ENCODE measurements at places on chromosomes 11 and 22.
A peak's percentile ranks its signal among the peaks of the same experiment; 100 is the strongest.

GRCh38 chr22:39244496-39245129, at the start of gene PDGFB:
Gene PDGFB (minus strand): TSS chr22:39244982. CDS start chr22:39243963, 1,019 bp downstream.
- peak; percentile 31 for DNase-seq

- DNase-seq, result no peak
Measured at GRCh38 chr11:120712014-120712413, 200.5 kb downstream of the GRIK4 start.

DNA sequence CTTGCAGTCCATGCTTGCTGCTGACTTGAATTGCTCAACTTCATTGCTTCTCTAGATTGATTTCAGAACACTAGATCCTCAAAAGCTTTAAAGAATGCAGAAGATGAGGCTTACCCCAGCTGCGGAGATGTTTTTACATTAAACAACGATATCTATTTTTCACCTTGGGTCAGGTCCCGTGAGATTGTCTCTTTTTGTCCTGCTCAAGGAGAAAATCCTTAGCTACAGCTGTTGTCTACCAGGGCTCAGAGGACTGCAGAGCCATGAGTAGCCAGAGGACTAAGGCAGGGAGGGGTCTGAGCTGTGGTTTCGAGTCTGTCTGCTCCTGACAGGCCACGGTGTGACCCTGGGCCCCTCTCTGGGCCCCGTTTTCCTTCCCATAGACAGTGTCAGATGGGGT, 51.4 kb downstream of the PKNOX2 start:
- DNase-seq, result no peak

GRCh38 chr11:108865406-108865805, 200.5 kb downstream of the DDX10 start:
- no peak for DNase-seq

DNA sequence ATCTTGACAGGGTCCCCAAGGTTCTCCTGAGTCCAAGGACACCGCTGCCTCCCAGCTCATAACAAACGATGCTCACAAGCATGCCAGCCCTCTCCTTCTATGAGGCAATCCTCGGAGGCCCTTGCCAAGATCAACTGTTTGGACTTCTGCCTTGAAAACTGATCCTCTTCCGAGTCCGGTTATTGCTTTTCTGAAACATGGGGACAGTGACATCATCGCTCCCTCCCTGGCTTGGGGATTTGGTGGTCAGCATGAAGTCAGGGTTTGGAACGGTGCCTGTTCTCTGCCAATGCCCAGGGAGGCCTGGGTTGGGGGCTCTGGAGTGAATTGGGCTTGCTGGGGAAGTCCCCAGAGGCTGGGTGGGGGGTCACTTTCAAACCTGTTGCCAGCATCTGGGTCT, 149.3 kb downstream of the FBXO7 start:
- peak; percentile 84 for DNase-seq

DNA sequence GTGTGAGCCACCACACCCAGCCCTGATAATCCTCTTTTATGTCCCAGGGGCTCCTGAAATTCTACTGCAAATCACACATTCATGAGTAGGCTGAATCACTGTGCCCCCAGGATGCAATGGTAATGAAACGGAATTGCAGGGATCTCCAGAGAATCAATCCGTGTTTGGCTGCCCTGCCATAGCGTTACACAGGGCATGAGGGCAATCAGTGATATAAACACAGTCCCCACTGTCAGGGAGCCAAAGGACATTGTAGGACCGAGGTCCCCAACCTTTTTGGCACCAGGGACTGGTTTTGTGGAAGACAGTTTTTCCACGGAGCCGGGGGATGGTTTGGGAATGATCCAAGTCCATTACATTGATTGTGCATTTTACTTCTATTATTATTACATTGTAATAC, 9.0 kb upstream of the PLA2G6 start:
- DNase-seq, result no peak

DNA sequence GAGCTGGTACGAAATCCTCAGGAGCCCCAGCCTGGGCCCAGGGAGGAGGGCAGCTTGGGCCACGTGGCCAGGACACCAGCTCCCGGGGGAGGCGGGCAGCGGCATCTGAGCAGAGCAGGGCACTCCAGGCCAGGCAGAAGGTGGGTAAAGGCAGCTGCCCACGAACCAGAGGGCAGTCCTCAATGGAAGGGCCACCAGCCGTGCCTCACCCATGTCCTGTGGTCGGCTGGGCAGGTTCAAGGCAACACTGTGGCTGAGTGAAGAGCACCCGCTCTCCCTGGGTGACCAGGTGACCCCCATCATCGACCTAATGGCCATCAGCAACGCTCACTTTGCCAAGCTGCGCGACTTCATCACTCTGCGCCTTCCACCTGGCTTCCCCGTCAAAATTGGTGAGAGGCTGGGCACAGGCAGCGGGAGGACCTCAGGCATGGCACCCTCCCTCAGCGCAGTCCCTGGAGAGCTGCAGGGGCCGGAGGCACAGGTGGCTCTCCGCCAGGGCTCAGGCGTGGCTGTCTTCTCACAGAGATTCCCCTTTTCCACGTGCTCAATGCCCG, 2.5 kb upstream of the SSH3 start:
- no peak for DNase-seq

- no peak for DNase-seq
Measured at GRCh38 chr11:8250434-8250833, 13.2 kb downstream of the LMO1 start.

- DNase-seq, result no peak
Measured at GRCh38 chr11:35624781-35625180, 6.5 kb downstream of the FJX1 start.

DNA sequence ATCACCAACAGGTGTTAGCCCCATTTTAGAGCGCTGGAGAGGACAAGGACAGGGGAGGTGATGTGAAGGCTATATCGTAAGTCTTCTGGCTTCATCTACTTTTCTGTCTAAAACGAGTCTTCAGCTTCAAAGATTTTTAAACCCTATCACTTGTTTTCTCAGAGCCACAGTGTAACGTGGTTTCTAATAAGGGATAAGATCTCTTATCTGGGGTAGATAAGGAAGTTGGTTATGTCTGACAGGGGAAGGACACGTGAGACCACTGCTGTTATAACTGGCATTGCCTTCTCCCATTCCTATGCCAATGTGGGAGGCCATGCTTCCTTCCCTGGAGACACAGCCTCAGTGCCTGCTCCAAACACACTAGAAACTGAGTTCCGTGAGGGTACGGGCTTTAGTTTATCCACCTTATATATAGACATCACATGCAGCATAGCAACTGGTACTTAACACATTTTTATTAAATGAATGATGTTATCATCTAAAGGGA, 39.3 kb downstream of the LARGE2 start:
- no peak for DNase-seq

DNA sequence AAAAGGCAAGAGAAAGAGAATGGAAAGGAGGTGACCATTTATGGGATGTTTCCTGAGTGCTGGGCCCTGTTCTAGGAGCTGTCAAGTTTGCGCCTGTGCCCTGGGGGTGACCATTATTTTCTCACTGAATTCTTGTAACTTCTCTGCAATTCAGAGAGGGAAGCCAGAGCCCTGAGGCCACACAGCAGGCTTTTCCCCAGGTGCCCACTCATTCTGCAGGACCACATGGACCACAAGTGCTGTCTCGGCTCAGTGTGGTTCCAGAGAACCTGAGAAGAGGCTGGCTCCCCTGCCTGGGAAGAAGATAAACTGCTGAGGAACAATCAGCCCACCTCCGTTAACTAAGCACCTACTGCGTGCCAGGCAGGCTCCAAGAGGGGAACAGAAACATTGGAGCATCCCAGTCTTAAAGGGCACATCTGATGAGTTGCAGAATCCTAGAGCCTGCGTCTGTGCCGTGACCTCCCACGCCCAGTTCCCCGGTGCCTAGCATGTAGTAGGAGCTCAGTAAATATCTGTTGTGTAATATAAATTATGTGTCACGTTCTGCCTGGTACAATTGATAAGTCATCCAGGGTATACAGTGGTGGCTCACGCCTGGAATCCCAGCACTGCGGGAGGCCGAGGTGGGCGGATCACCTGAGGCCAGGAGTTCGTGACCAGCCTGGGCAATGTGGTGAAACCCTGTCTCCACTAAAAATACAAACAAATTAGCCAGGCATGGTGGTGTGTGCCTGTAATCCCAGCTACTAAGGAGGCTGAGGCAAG, 31.6 kb upstream of the CRYBB3 start:
- no peak for DNase-seq

DNA sequence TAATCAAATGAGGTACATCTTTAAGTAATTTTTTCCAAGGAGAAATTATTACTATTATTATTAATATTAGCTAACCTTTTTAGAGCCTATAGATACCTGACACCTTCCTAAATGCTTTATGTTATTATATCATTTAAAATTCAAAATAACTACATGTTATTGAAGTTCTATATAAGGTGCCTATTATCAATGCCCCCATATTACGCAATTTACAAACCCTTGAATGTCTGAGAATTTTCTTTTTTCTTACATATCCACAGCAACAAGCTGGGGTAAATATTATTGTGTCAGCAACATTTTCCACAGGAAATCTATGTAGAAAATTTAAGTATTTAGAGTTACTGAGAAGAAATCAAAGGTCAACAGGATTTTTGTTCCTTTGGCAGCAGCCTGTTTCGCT, 327.3 kb downstream of the NXPE2 start:
- no peak for DNase-seq

DNA sequence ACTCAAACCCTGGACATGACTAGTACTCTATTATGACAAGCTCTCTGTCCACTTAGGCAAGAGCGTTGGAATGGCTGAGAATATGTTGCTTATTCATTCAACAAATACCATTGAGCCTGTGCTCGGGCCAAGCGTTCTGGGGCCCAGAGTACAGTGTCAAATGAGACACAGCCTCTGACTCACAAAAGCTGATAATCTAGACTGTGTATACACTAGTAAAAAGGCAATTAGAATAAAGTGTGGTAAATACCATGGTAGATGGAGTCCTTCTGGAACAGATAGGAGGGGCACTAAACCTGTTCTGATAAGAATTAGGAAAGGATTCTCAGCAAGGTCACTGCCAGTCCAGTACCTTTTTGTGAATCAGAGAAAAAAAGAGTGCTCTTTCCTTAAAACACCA, 24.7 kb downstream of the KCNE3 start:
- DNase-seq, result no peak

- peak; percentile 60 for DNase-seq
Measured at GRCh38 chr11:68206211-68206610, 6.9 kb downstream of the KMT5B start.

GRCh38 chr22:35866651-35867050, 149.0 kb downstream of the APOL5 start:
- no peak for DNase-seq

DNA sequence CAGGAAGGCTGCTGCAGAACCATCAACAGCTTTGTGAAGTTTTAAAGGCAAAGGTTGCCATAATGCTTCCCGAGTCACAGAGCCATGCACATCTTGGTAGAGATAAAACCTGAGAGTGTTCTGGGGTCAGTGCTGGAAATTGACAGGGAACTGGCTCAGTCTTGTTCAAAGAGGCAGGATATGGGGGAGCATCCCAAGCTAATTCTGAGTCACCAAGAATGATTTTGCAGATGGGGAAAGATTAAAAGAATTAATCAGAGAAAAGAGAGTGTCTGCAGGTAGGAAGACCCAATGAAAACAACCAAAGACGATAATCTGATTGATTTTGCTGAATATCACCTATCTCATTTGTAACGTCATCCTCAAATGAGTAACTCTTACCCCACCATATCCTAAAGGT, 99.9 kb upstream of the CD44 start:
- DNase-seq, result peak; percentile 22

- DNase-seq, result peak; percentile 83
Measured at GRCh38 chr11:120344302-120345004, 8.2 kb downstream of the ARHGEF12 start.

GRCh38 chr11:38968951-38969350, 2370.9 kb upstream of the RAG2 start:
- no peak for DNase-seq

DNA sequence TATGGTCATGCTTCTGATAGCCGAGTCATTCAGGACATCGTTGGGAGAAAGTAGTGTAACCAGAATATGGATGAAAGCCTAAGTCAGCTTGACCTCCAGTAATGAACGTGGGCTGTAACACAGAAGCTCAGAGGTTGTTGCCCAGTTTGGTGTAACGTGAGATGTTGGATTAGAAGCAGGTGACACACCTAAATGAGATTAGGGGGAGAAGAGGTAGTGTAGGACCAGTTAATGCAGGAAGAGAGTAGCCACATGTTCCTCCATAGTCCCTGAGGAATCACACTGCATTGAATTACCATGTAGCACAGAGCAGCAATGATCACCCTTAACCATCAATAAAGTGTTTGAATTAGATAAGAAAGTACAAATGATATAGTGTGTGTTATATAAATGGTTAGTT, 20.4 kb downstream of the FBXO7 start:
- no peak for DNase-seq

DNA sequence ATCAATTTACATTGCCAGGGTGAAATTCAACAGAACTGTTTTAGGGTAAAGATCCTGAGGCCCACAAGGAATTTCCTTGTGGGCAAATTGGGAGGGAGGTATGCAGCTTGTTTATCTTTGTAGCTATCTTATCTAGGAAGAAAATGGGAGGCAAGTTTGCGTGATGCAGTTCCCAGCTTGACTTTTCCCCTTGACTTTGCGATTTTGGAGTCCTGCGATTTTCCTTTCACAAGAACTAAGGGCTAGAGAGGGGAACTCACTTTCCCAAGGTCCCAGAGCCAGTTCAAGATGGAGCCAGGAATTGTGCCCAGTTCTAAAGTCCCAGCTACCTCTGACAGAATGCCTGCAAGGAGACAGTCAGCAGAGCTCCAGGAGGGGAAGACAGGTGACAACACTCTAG, 30.7 kb downstream of the RIBC2 start:
- DNase-seq, result no peak

DNA sequence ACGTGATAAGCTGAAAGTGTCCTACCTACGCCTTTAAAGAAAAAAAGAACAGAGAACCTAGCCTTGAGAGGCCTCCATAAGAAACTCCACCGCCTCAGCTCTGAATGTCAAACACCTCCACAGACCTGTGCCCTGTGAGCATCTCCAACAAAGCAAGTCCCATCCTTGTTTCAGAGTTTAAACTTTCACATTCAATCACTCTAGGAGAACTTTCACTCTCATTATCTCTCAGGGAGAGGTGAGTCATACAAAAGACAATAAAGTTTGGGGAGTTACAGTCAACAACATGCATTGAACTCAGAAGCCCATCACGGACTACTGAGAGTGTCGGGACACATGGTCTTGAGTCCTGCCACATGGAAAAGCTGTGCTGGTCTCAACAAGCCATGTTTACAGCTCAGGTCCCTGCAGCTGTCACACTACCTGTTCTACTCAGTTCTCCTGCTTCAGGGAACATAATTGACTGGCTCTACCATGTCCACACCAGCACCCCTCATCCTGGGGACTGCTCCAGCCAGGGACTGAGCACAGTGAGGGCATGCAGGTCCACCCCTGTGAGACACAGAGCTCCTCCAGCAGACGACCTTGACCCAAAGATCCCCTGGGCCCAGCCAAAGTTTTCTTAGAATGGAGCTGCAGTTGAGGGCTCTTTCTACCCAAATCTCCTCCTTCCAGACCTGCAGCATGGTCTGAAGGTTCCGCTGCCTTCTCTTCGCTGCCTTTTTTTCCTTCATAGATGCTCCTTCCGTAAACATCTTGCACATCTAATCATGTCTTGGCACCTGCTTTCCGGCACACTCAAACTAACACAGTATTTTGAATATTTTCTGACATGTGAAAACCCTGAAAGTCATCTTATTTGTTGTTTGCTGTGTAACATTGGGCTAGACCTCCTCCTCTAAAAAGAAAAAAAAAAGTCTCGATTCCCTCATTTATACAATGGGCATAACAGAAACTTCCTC, 114.9 kb downstream of the ETS1 start:
- DNase-seq, result peak; percentile 73

Data from EL (cell line).